ENCODE measurements at places on chromosomes 12 and 14.

- DNase-seq, result no peak
Observed at GRCh38 chr12:18658829-18659228, 79.0 kb downstream of the PLCZ1 start.

GRCh38 chr12:69290545-69291277 lies 51.3 kb downstream of the CPSF6 start:
- peak; percentile 44 for DNase-seq

- DNase-seq, result no peak
Observed at GRCh38 chr12:62191491-62192179, 68.6 kb upstream of the USP15 start.

DNA sequence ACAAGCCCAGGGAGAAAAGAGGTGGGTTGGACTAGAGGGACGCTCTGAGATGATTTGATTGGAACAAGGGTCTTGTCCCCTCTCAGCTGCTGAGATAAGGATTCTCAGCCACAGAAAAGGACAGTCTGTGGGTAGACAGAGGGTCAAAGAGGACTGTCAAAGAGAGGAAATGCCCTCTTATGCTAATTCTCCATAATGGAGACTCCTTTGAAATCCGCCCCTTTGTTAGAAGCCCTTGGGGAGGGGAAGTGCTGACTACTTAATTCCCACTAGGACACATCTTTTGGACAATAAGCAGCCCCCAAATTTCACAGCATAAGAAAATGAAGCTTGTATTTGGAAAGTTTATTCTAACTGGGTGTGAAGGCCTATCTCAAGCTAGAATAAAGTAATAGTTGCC lies 176.6 kb downstream of the KTN1 start:
- no peak for DNase-seq

DNA sequence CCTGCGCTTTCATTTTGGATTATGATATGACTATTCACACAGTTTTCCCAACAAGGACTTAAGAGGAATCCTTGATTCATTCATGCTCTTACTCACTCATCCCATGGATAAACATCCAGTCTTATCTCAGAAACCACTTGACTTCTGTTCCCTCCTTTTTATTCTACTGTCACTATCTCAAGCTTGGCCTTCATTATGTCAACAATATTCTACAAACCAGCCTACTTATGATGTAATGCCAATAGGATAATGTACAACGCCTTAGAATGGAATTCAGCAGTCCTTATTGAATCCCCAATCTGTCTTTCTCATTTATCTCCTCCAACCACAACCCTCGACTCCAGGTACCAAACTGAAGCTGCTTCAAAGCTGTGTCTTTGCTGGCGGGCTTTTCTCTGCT lies 448.5 kb downstream of the PDZRN4 start:
- no peak for DNase-seq

DNA sequence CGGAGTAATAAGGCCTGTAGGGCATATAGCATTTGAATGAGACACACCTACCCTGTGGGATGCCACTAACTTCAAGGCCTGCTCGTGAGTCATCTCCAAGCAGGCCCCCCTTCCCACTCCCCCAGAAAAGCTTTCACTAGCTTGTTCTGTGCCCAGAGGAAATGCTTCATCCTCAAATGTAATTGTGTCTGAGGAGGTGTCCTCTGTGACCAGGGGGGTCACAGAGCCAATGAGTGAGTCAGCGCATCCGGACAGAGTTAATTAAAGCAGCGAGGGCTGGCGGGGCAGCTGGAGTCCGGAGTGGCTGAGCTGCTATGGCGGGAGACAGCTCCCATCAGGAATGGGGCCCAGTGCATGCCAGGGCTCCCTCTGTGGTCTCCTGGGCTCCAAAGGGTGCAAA lies 27.0 kb upstream of the ESRRB start:
- DNase-seq, result peak; percentile 43

- DNase-seq, result no peak
Observed at GRCh38 chr12:4212845-4213244, 60.7 kb upstream of the CCND2 start.

DNA sequence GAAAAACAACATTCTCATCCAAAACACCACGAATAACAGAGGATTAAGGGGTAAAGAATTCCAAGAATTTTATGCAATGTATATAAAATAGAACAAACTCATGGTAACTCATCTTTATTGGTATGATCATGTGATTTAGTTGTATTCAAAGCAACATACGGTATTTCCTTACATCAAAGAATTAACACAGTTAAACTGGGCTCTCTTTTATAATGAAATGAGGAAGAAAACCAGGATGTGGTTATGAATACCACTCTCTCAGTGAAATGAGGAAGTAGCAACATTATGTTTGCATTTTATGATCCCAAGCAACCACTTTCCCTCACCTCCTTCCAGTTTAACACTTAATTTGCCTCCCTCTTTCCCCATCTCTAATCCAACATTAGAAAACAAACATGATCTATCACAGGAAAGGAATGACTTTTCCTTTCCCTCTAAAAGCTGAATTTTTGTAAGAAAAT lies 22.9 kb downstream of the SPTLC2 start:
- no peak for DNase-seq

GRCh38 chr12:11748903-11749302 lies 99.4 kb downstream of the ETV6 start:
- DNase-seq, result no peak

GRCh38 chr14:84882830-84883229 lies 647.1 kb upstream of the FLRT2 start:
- no peak for DNase-seq

GRCh38 chr12:6461401-6462233 lies 8.9 kb downstream of the VAMP1 start:
- DNase-seq, result no peak

- DNase-seq, result peak; percentile 55
Observed at GRCh38 chr12:57124261-57124877, 3.9 kb upstream of the LRP1 start.

- DNase-seq, result no peak
Observed at GRCh38 chr14:95961481-95961880, 77.7 kb upstream of the C14orf132 start.

DNA sequence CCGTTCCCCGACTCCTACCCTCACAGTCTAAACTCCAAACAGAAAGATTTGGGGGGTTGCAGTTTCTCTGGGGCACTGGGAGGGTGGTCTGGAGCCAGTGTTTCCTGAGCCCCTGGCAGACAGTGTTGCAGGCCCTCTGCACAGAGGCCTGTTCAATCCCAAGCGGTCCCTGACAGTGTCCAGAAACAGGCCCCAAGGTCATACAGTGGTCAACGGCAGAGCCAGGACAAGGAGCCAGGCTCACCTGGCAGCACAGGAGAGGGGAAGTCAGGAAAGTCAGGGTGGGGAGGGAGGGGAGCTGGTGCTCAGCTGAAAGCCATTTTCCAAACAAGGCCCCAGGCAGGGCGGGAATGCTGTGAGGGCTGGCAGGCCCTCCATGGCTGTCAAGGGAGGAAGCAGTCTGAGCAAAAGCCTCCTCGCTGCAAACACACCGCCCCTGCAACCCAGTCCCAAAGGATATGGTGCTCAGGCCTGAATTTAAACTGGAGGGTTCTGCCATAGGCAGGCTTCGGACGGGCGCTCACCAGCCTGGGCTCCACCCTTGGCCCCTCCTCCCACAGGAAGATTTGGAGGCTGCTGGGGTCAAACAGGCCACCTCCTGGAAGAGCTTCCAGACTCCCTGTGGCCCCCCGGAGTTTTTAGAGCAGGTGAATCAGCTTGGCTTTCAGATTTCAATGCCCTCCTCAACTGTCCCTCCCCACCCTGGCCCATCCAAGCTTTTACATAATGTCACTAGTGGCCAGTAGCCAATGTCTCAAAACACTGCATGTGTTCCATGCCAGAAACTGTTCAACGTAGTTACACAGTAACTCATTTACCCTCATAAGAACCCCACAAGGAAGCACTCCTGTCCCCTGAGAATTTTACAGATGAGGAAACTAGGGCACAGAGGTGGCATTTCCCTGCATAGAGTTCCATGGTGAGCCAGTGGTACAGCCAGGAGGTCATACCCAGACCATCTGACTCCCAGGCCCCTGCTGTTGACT lies 41.5 kb downstream of the CHGA start:
- peak; percentile 5 for DNase-seq

DNA sequence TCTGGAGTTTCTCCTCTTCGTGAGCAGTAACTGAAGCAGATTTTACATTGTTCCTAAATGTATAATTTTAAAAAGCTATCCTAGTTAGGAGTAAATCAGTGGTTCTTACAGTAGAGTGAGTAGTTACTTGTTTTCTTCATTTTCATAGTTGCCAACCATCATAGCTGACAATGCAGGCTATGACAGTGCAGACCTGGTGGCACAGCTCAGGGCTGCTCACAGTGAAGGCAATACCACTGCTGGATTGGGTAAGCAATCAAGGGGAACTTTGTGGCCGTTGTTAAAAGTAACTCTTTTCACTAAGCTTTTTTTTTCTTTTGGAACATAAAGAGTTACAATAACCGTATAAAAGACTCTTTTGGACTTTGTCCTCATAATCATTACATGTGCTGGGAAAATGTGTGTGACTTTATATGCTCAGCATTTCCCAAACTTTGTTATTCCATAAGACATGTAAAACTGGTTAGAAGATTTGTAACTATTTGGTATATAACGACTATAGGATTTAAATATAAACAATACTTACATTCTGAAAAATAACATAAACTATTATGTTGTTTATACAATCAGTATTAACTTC lies 12.4 kb downstream of the LRRC10 start:
- DNase-seq, result no peak

DNA sequence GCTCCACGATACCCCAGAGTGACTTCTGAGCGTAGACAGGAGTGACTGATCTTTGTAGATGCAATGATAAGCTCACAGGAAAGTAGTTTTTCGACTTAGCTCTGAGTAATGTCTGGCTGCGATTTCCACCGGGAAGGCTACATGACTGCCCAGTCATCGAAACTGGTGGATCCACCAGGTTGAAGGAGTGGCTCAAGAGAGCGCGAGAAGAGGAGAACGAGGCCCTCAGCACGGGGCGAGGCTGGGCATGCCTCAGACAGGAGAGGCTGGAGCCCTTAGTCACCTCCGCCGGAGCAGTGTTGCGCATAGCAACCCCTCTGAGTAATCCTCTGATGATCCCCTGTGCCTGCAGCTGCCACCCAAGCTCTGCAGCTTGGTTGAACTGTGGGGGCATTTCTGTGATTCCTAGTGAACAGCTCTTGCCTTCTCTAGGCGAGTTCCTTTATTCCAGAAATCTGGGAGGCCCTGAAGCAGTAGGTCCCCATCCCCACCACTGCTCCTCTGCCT lies 25.6 kb downstream of the ELK3 start:
- peak; percentile 90 for DNase-seq

DNA sequence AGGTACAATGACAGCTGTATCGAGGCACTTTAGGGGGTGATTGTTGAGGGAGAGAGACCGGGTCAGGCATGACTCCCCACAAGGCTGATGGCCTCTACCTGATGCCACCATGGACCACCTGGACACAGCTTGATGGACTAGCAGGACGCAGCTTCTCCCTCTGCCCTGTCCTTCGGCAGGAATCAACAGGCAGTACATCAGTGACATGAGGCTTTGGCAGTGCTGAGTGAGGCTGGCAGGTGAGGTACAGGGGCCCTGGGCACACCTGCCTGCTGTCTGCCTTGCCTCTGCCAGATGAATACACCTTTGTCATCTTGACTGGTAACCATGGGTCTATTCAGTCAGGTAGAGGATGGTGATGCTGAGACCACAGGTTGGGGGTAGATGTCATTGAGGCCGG lies 25.3 kb upstream of the ESRRB start:
- no peak for DNase-seq

DNA sequence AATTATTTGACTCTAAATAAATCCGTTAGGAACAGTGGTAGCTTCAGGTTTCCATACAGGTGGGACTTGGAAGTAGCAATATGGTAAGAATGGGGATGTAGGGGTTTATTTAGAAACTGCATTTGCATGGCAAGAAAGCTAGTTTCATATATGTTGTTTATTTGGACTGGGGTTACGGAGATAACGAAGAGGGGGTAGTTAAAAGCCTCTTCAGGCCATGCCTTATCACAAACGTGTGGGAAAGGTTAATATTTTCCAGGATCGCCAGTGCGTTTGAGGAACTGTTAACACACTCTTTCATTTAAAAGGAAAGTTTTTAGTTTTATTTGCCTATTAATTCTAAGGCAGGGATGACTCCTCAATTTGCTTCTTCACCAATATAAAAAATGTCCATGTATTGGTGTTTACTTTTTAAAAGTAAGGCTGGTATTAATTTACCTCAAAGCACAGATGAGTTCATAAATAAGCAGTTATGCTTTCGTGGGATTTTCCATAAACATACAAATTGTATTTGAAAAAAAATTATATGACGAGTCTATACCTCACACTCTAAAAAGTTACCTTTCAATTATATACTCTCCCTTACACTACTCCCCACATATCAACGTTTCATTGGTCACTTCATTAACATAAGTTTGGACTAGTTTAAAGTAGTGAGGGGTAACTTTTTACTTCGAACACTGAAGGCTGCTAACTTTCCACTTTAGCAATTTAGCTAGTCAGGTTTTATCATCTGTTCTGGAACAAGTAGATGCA lies 814 bp downstream of the RAB2B start:
- DNase-seq, result no peak

GRCh38 chr14:81137316-81137715 lies 83.4 kb downstream of the GTF2A1 start:
- DNase-seq, result no peak

DNA sequence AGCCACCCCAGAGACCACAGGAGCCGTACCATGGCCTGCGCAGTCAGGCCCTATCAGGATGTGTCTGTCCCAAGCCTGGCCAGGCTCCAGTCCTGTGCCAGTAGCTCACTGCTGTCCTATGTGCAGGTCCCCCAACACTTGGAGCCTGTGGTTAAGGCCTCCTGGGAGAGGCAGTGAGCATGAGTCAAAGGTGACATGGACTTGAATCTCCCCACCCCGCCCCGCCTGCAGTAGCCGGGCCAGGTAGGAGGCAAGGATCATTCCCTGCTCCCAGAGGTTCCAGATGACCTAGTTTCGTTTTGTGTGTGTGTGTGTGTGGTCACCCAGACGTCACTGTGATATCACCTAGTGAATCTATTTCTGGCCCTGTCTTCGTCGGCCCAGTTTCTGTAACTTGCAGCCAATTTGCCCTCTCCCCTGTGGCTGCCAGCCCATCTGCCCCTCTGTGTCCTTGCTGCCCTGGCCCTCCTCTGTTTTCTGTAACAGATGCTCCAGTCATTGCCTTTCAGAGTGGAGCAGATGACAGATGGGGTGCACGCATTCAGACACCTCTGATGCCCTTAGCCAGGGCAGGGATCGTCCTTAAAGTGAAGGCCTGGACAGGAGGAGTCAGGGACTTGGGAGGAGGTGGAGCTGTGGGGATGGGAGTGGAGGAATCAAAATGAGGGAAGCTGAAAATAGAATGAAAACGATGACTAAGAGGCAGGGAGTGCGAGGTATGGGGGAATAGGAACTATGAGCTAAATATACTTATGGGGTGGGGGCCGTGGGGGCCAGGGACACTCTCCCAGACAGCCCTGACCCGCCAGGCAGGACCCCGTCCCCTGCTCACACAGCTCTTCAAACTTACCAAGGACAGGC lies 37.4 kb downstream of the SLC6A12 start:
- no peak for DNase-seq
